ENCODE measurements at places on chromosomes 13 and 19.

DNA sequence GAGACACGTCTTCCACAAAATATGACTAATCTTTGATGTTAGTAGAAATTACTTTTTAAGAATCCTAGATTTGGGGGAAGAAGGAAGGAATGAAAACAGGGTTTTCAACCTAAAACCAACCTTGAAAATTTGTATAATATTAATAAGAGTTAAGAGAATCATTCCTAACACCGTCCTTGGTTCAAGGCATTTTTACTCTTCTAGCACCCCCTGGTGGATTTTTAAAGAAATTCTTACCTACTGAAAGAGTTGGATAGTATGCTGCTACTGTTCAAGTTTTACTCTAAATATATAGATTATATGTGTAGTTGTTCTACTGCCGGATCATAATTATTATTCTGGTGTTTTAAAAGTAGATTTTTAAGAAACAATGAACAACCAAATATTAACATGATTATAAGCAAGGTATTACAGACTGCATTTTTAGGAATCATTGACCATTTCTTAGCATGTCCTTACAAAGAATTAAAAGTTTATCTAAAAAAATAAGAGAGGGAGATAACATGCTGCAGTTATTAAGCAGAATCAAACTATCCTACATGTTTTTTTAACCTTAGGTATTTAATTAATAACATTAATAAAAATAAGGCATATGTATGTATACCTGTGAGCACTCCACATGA lies 7.4 kb upstream of the SLITRK6 start:
- peak; percentile 60 for DNase-seq

DNA sequence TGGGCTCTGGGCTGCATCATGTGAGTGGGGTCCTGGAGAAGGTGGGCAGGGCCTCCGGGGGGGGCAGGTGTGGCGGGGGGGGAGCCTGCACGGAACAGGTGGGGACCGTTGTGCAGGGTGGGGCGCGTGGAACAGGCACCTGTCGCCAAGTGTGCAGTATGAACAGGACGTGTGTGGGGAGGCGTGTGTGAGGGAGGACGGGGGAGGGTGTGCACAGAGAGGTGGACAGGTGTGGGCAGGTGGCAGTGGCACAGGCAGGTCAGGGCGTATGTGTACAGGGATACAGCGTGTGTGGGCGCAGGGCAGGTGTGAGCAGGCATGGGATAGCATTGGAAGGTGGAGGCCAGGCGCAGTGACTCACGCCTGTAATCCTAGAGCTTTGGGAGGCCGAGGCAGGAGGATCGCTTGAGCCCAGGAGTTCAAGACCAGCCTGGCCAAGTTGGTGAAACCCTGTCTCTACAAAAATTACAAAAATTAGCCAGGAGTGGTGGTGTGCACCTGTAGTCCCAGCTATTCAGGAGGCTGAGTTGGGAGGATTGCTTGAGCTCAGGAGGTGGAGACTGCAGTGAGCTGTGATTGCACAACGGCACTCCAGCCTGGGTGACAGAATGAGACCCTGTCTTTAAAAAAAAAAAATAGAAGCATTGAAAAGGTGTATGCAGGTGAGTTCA lies 3.2 kb downstream of the PLK5 start:
- no peak for DNase-seq

GRCh38 chr13:91369441-91369831 lies 21.9 kb downstream of the MIR17HG start:
- DNase-seq, result no peak

DNA sequence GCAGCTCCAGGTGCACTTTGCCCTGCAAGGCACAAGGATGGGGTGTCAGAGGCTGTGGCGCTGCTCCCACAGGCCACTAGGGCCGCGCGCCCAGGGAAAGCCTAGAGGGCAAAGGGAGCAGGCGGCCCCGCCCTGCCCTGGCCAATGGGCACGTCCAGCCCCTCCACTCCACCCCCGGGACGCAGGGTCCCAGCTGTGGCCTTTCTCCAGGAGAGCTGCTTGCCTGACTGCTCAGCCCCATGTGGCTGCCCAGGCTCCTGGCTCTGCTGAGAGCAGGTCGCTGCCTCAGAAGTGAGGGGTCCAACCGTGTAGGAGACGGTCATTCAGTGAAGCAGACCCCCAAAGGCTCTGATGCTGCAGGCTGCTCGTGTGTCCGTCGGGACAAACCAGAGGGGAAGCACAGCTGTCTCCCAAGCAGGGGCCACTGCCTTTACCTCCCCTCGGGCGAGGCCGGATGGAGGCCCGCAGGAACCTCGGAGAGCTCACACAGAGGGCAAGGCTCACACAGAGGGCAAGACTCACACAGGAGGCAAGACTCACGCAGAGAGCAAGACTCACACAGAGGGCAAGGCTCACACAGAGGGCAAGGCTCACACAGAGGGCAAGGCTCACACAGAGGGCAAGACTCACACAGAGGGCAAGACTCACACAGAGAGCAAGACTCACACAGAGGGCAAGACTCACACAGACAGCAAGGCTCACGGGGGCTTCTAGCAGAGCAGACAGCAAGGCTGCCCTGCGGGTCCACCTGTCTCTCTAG lies 56.2 kb upstream of the C13orf46 start:
- no peak for DNase-seq

GRCh38 chr19:3873151-3873550 lies 4.3 kb upstream of the ZFR2 start:
- DNase-seq, result no peak

GRCh38 chr13:82257790-82258507 lies 1624.3 kb downstream of the SLITRK1 start:
- no peak for DNase-seq

GRCh38 chr13:73287831-73288230 lies 229.0 kb downstream of the KLF5 start:
- no peak for DNase-seq

GRCh38 chr13:59236944-59237343 lies 926.8 kb downstream of the DIAPH3 start:
- no peak for DNase-seq

- DNase-seq, result no peak
Measured at GRCh38 chr13:48735571-48735970, 81.8 kb downstream of the CYSLTR2 start.

DNA sequence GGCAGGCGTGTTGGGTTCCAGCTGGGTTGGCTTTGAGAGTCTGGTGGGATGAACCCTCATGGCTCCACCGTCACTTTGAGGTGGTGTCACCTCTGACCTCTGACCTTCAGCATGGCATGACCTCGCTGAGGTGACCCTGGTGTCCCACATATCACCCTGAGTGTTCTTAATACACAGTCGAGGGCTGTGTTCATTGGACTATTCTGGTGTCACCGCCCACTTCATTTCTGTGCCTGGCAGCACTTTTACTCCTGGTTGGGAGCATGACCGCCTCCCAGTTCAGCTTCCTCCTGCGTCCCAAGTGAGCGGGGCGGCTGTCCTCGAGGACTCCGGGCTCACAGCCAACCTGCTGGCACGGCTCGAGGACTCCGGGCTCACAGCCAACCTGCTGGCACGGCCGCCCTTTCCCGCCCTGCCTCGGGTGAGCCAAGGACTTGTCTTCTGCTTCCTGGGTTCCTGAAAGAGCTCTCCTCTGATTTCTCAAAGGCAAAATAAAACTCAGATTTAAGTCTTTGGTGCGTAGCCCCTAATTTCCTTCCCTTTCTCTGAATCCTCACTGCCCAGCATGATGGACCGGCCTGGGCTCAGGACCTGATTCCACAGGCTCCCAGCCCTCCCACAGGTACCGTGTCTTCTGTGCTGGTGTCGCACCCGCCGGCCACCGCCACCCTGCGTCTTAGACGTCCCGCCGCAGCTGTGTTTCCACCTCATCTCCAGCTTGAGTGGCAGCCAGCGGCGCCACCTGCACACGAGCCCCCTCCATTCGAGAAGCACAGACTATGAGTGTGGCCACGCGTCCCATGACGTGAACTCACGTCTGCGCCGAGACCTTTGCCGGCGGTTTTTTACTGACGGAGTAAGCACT lies 10.4 kb downstream of the ATP4B start:
- no peak for DNase-seq

DNA sequence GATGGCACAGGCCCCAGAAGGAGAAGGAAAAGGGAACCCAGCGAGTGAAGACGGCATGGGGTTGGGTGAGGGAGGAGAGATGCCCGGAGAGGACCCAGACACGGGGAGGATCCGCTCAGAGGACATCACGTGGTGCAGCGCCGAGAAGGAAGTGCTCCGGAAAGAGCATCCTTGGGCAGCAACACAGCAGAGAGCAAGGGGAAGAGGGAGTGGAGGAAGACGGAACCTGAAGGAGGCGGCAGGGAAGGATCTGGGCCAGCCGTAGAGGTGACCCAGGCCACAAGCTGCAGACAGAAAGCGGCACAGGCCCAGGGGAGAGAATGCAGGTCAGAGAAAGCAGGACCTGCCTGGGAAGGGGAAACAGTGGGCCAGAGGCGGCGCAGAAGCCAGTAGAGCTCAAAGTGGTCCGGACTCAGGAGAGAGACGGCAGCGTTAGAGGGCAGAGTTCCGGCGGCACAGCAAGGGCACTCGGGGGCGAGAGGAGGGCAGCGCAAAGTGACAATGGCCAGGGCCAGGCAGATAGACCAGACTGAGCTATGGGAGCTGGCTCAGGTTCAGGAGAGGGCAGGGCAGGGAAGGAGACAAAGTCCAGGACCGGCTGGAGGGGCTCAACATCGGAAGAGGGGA lies 1.1 kb downstream of the PPP1R12C start:
- peak; percentile 52 for DNase-seq

GRCh38 chr13:106850973-106851650 lies 283.2 kb upstream of the ARGLU1 start:
- no peak for DNase-seq

- DNase-seq, result no peak
Measured at GRCh38 chr19:58274771-58275201, 4.0 kb upstream of the ZNF8 start.

DNA sequence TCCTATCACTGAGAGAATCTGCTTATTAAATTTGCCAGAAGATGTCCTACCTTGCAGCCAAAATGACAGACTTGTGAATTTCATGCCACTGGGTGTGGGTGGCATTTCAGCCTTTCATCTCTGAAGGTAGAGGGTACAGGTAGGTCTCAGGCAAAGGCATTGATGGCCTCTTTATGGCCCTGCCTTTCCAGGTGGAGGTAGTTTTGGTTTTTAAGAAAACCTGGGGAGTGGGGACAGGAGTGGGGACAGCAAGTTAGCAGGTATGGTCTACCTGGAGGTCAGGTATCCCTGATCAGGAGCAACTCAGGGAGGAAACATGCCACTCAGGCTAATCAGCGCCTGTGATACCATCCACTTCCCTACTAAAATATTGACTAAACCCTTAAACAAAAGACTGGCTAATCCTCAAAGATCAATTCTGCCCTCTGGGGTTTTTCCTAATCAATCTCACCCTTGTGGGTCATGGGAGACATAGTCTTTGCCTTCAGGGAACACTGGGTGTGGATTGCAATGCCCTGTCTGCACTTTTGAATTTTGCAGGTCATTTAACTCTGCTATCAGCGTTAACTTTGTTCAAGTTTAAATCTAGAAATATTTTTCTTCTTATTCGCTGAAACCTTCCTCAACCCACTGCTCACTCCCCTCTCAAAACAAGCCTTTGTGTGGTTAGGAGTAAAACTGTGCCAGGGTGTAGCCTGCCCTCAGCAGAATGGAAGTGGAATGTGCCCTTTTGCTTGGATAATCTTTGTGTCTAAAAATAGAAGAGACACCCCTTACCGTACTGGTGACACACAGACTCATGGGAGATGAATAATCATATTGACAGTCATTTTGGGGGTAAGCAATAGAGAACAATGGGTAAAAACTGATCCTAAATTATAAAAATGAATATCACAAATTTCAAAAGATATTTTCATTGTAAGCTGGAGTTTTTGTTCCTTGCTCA lies 233.7 kb downstream of the COG6 start:
- DNase-seq, result no peak

GRCh38 chr13:108835083-108835482 lies 205.7 kb downstream of the MYO16 start:
- DNase-seq, result no peak

GRCh38 chr13:34208336-34208735 lies 390.4 kb downstream of the RFC3 start:
- DNase-seq, result no peak

GRCh38 chr19:10884274-10884673 lies 12.9 kb downstream of the CARM1 start:
- no peak for DNase-seq

GRCh38 chr19:3712663-3713611 lies 4.8 kb downstream of the TJP3 start:
- no peak for DNase-seq

DNA sequence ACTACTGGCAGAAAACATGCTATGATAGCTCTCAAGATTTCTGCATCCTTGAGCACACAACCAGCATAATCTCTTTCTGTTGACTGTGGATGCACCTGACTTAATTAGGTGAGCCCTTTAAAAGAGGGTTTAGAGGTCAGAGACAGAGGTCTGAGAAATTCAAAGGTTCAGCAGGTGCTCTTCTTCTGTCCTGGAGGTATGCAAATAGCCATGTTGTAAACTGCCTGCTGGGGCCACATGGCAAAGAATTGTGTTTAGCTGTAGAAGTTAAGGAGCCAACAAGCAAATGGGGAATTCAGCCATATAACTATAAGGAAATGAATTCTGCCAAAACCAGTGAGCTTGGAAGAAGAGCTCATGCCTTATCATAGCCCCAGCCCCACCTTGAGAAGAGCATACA lies 11.6 kb upstream of the DCLK1 start:
- DNase-seq, result no peak

DNA sequence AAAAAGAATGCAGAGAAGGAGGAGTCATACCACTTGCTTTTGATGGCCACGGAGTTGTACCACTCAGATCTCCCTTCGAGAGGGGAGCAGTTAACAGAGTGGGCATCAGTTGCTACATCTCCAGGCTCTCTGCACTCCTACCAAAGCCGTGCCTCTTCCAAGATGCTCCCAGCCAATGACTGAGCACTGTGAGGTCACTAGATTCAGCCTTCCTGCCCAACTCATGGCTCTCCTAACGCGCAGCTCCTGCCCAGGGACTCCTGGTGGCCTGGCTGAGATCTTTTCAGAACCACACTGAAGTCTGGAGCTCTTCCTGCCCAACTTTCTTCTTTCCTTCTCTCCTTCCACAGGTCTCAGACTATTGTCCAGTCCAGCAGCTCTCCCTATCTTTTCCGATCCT lies 66.7 kb downstream of the LHFPL6 start:
- DNase-seq, result no peak
